Ammon's horn (tissue), 1 donor: ENCODE measurements at places on chromosomes 11 and 22.

DNA sequence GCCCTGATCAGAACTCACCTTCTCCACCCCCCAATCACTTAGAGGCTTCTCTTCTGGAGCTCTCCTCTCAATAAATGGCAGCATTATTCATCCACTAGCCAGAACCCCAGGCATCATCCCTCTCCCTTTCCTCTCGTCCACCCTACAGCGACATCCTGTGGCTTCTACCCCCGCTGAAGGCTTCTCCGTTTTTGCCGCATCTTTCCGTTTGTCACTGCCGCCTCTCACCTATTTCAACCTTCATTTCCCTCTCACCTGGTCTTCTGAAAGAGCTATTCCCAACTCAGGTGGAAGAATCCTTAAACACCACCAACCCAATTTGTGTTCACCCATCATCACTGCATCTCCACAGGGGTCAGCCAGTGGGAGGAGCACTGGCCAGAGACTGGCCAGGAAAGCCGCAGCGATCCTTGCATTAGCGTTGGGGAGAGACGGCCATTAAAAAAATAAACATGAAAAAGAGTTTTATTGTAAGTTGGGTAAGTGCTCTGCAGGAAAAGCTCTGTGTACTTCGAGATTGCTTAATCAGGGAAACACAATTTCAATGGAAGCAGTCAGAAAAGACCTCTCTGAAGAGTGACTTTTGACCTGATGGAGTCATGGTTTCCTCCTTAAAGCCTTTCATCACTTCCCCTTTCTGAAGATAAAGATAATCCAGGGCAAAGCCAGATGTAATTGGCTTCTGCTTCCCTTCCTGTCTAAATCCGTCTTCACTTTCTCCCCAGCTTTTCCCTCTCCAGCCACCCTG lies 36.7 kb downstream of the SPATA19 start:
- no peak for DNase-seq

GRCh38 chr11:68996376-68997123 lies 15.8 kb upstream of the MRGPRD start:
- no peak for DNase-seq

- no peak for DNase-seq
These were observed 48.2 kb upstream of the ANO1 start for GRCh38 chr11:70029861-70030380.

- no peak for DNase-seq
These were observed 239.5 kb upstream of the SORL1-AS1 start for GRCh38 chr11:121692236-121692635.

GRCh38 chr11:120890609-120891320 lies 133.1 kb upstream of the TBCEL start:
- no peak for DNase-seq

DNA sequence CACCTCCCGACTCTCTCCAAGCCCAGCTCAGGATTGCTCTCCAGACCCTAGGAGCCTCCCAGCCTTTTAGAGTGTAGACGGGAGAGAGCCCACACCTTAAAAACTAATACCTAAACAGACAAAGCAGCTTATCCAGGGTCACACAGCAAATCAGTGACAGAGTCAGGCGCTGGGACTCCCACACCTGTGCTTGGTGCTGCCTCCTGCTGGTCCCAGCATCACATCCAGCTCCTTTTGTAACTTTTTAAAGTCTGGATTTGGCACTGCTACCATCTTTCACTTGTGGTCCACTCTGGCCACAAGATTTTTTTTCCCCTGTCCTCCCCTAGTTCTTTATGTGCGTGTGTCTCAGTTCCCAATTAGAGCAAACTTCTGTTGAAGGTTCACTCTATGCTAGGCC lies 4.7 kb downstream of the ANO1 start:
- no peak for DNase-seq

DNA sequence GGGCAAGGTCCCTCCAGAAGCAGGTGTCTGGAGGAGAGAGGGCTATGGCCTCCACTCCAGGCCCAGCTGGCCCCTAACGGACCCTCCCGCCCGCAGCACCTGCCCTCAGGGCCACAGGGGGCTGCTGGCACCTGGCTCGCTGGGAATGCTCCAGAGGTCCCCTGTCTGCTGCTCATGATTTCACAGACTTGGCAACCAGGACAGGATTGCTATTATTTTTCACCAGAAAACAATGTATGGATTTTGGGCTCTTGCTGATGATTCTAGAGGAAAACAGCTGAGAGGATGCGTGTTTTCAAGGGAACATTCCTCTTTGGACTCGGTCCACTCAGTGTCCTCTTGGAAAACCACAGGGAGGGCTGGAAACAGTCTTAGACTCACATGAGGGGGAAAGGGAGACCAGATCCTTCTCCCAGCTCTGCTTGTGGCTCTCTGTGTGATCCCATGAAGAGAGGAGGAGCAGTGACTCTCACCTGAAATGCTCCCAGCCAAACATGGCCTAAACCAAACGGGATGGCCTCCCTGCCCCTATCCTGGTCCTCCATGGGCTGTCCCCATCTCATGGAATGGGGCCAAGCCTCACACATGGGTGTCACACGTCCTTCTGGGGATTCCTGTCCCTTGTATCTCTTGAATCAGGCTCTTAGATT lies 15.8 kb downstream of the MYEOV start:
- no peak for DNase-seq

- DNase-seq, result peak; percentile 78
These were observed 56.7 kb downstream of the PPP6R2 start for GRCh38 chr22:50399751-50400331.

GRCh38 chr11:127003260-127003981 lies 2.9 kb upstream of the KIRREL3 start:
- DNase-seq, result peak; percentile 64

DNA sequence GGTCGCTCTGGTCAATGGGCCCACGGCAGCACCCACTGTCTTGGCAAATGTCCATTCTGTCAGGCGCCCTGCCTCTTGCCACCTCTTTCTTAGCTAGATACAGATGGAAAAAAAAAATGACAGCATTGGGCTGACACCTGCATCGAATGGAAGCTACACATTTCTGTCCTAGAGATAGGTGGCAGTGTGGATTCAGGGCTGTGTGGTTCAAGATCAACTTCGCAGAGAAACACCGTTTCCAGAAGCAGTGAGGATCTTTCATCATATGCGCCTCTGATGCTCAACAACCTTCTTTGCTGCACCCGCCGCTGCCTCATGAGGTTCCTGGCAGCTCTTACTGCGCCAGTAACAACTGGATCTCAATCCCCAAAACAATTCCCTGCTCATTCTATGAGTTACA lies 236.3 kb downstream of the KIRREL3 start:
- DNase-seq, result peak; percentile 32

DNA sequence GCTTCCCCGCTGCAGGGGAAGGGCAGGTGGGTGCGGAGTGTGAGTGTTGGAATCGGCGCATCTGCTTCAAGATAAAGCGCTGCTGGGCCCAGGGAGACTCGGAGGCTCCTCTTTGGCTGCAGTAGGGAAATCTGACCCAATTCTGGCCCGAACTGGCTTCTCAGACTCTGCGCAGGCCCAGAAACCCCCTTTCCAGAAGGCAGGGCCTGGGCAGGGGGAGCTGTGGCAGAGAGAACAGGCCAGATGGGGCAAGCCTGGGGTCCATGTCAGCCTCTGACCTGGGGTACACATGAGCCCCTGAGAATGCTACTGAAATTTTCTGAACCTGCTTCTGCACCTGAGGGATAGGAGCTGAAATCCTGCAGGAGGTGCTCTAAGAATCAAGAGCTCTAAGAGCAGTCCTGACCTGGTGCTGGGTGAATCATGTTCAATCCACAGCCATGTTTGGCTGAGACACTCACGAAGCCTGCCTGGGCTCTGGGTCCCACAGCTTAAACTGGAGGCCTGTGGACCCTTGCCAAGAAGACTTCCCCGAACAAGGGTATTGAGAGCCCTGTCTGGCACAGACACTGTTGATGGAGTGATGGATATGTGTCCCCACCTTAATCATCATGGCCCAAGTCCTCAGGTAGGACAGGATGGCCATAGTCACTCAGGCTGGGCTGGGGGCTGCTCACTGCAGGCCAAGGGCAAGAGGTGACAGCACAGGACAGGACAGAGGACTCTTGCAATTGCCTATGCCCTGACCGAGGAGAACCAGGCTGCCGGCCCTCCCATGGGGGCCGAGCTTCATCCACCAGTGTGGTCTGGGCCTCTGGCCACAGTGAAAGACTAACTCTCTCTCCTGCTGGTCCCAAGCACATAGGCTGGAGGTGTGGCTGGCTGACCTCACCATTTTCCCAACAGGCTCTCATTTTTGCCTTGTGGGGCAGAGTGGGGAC lies 6.9 kb downstream of the RAB3IL1 start:
- DNase-seq, result no peak

- no peak for DNase-seq
These were observed 96.9 kb downstream of the SBF2 start for GRCh38 chr11:10197091-10197490.

- no peak for DNase-seq
These were observed 8.3 kb downstream of the NDUFV1 start for GRCh38 chr11:67614730-67615714.

- DNase-seq, result peak; percentile 29
These were observed 801 bp downstream of the SESN3 start for GRCh38 chr11:95229993-95230809.

- no peak for DNase-seq
These were observed 72.7 kb upstream of the ARFGAP3 start for GRCh38 chr22:42929838-42930155.

- DNase-seq, result peak; percentile 84
These were observed 64.7 kb upstream of the ASPHD2 start for GRCh38 chr22:26364066-26365015.

DNA sequence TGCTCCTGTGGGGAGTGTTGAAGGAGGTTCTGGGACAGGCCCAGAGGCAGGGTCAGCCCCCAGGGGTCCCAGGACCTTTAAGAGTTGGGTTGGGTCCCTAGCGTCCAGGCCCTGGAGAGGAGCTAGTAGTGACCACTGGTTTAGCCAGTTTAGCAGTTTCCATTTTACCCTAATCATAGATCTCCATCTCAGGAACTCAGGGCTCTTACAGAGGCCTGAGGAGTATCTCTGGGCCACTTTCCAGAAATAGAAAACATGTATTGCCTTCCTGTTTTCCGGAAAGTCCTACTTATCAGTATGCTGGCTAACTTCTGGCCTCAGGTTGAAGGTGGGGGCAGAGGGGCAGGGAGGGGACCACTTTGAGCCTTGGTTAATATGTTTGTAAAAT lies 13.5 kb downstream of the NCF4 start:
- no peak for DNase-seq

DNA sequence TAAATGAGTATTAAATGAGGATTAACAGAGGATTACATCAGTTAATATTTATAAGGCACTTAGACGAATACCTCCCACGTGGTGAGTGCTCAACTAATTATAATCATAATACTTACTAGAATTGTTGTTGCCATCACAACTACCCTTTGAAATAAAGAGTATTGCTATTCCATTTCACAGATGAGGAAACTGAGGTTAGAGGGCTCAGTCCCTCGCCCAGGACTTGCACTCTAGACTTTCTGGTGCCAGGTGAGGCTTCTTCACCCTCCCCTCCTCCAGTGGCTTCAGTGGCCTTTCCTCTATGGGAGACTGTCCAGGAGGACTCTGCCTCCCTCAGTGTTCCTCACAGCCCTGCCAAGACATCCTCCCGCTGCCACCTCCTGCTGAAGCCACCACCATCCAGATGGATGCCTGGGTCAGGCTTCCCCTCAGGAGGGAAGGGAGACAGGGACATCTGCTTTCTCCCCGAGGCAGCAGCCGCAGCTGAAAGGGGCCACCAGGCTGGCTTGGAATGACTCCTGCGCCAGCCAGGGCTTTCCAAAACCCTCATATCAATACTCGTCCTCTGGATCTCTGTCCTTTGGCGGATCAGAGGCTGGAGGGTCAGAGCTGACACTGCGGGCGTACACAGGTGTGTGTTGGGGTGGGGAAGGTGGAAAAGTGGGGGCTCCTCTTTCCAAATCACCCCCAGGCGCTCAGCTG lies 580.1 kb downstream of the BUD13 start:
- peak; percentile 11 for DNase-seq

DNA sequence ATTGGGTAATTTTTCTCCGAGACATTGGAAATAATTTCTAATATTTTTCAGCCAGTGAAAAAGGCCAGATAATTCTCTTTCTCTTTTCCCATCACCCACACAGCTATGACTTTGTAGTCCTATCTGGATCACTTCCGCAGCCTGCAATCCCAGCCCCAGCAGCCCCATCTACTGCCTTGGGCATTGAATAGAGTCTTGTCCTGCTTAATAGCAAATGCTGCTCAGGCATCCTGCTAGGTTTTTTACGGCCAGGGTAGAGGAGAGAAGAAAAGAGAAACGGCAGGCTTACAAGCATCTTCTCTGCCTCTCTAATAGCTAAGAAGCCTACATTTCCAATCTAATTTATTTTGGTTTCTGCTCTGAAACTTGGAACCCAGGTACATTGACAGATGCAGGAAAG lies 154.3 kb upstream of the B3GAT1 start:
- DNase-seq, result peak; percentile 82

- DNase-seq, result no peak
These were observed 2.5 kb downstream of the FKBP2 start for GRCh38 chr11:64243236-64243854.

- peak; percentile 39 for DNase-seq
These were observed 50.7 kb downstream of the NAV2 start for GRCh38 chr11:19763330-19763729.

DNA sequence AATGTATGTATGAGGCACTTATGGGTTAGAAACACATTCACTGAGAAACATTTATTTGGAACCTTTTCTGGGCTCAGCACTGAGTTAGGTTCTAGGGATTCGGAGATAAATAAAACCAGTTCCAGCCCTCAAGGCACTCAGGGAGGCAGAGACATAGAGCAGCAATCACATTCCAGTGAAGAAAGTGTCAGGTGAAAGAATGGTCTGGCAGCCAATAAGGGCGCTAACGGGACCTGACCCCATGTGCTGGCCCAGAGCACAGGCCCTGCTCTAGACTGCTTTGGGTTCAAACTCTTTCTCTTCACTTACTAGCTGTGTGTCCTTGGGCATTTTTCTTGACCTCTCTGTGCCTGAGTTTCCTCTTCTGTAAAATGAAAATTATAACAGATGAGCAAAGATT lies 146.0 kb upstream of the SYT13 start:
- no peak for DNase-seq

- no peak for DNase-seq
These were observed 76.6 kb downstream of the CELSR1 start for GRCh38 chr22:46460857-46461256.
